ENCODE measurements at places on chromosomes 11 and 22.

DNA sequence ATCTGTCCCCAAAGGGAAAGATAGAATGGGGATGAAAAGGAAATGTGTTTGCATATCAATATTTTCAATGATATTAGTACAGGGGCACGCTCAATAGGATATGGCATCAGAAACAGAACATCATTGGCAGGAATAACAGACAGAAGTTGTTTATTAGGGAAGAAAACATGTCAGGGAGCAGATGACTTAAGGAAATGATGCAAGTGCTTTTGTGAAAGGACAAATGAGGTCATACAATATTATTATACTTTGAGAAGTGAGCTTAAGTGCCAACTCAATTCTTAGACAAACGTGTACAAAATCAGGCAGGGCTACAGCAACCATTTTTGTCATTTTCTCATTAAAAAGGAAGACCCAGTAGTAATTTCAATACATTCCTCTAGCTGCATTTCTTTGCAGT, 388.4 kb downstream of the SOX6 start:
- DNase-seq: no peak

- no peak for DNase-seq
Measured at GRCh38 chr11:74839971-74840370, 91.3 kb downstream of the RNF169 start.

GRCh38 chr11:31812383-31813381, 1.6 kb upstream of the PAX6 start:
- DNase-seq: no peak

- DNase-seq: no peak
Measured at GRCh38 chr11:124760205-124760652, 1.9 kb downstream of the ESAM start.

DNA sequence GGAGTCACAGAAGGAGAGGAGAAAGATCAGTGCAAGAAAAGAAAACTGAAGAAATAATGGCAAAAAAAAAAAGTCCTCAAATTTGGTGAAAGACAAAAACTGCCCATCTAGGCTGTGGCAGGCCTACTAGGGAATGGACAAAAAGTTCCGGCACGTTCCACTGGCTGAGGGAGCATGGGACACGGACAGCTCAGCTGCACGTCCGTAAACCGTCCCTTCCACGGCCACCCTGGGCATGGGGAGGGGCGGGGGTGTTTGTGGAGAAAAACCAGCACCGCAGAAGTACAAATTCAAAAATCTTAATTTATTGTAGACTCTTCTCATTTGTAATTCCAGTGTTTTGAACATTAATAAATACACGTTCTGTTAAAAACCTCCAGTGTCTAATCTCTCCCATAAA, 25.4 kb downstream of the TRMU start:
- DNase-seq: no peak

GRCh38 chr11:66904055-66904454, 47.2 kb downstream of the LRFN4 start:
- DNase-seq: no peak

Data from hematopoietic multipotent progenitor cell treated with erythropoietin and hydrocortisone succinate and interleukin-3 and kit ligand, for 17 days (in vitro differentiated cells).